ENCODE measurements at places on chromosomes 7 and 10.

GRCh38 chr7:129271500-129272355 is 46.9 kb downstream of the AHCYL2 start:
- DNase-seq = peak; percentile 83

DNA sequence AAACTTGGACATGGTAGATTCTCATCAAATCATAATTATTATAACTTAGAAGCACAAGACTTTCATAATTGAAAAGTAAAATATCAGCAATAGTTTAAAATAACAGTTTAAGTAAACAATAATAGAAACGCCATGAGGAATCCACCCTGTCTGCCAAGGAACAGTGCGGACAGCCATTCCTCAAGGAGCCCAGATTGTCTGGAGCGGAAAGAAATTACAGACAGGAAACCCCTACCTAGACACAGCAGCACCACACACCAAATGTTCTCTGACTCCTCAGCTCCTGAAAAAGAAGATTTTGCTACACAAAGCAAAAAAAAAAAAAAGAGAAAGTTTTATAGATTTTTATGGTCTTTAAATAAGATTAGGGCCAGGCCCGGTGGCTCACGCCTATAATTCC is 21.5 kb upstream of the SEC61G start:
- DNase-seq = no peak

- DNase-seq = no peak
Measured at GRCh38 chr10:83076443-83076842, 1062.9 kb upstream of the GHITM start.

- no peak for DNase-seq
Measured at GRCh38 chr7:154178895-154179294, 126.7 kb downstream of the DPP6 start.

DNA sequence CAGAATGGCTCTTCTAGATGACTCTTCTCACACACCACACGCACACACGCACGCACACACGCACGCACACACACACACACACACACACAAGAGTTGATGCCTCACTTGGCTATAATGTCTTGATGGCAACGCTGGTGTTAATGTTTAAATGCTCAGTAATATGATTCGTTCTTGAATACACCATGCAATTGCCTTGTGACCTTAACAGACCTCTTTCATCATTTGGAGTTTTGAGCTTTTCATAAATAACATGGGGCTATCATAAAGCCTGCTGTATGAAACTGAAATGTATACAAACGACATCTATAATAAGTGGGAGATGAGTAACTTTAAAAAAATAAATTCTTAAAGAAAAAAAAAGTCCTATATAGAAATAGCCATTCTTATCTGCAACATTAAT is 8.2 kb downstream of the JCAD start:
- DNase-seq = no peak

- DNase-seq = peak; percentile 88
Measured at GRCh38 chr7:92731335-92732063, 104.9 kb downstream of the CDK6 start.

GRCh38 chr7:17746020-17746530 is 194.2 kb downstream of the SNX13 start:
- no peak for DNase-seq

- no peak for DNase-seq
Measured at GRCh38 chr7:100215895-100216294, 3.9 kb upstream of the PVRIG start.

DNA sequence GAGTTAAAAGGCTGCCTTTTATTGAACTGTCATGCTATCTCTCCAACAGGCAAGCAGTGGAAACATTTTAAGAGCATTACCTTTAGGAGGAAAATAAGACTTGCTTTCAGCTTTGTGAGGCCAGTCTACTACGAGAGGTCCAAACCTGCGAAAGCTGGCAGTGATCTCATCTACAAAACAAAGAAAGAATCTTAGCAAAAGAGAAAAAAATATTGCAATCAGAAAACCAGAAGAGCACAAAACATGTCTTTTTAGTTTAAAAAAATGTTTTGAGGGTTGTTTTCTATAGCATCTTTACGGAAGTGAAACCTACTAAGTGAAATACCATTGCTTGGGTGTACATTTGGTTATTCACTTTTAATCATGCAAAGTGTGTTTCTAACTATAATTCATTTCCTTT is 147.9 kb downstream of the CPEB3 start:
- DNase-seq = peak; percentile 37

DNA sequence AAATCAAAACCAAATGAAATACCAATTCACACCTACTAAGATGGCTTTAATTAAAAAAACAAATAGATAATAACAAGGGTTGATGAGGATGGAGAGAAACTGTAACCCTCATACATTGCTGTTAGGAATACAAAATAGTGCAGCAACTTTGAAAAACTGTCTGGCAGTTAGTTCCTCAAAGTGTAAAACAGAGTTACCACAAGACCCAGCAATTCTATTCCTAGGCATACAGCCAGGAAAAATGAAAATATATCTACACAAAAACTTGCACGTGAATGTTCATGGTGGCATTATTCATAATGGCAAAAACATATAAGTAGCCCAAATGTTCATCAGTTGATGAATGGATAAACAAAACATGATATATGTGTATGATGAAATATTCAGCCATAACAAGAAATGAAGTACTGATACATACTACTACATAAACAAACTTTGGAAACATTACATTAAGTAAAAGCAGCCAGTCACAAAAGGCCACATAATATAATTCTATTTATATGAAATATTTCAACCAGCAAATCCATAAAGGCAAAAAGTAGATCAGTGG is 83.5 kb downstream of the BRAF start:
- DNase-seq = no peak

DNA sequence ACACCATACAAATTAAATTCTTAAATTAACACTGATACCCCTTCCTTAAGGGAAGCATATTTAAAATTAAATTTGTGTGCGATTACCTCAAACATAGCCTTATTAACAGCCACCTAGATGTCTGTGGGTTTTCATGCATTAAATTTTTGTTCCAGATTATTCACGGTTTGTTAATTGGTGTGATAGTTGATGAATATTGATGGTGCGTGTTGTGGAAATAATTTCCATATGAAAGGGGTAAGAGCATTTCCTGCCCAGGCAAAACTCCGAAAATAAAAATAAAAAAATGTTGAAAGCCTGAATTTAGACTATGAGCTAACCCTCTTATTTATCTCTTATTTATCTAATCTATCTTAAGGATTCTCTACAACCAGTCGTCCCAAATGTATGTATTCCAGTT is 679.3 kb upstream of the CELF2 start:
- no peak for DNase-seq

GRCh38 chr10:122249303-122249850 is 21.7 kb upstream of the BTBD16 start:
- DNase-seq = no peak

- peak; percentile 74 for DNase-seq
Measured at GRCh38 chr7:5231811-5232484, 41.9 kb downstream of the WIPI2 start.

DNA sequence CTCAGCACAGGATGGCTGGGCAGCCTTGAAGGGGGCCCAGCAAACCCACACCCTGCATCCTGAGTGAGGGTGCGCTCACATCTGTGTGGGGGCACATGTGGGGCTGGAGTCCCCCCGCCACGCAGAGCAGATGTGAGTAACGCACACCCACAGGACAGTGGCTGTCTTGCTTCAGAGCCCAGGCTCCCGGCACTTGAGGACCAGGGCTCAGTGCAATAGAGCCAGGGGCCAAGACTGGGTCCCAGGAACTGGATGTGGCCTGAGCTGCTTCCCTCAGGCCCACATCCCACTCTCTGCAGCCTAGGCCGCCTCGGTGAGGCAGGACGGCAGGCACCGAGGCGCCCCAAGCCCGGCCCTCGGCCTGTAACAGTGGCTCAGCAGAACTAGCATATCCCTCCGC is 159.9 kb downstream of the MAD1L1 start:
- DNase-seq = no peak

- peak; percentile 97 for DNase-seq
Measured at GRCh38 chr7:25862261-25863004, 289.6 kb upstream of the NFE2L3 start.

GRCh38 chr10:133278577-133279265 is 2.1 kb upstream of the ADAM8 start:
- peak; percentile 73 for DNase-seq

- DNase-seq = no peak
Measured at GRCh38 chr7:63521-64021, 128.8 kb upstream of the FAM20C start.

DNA sequence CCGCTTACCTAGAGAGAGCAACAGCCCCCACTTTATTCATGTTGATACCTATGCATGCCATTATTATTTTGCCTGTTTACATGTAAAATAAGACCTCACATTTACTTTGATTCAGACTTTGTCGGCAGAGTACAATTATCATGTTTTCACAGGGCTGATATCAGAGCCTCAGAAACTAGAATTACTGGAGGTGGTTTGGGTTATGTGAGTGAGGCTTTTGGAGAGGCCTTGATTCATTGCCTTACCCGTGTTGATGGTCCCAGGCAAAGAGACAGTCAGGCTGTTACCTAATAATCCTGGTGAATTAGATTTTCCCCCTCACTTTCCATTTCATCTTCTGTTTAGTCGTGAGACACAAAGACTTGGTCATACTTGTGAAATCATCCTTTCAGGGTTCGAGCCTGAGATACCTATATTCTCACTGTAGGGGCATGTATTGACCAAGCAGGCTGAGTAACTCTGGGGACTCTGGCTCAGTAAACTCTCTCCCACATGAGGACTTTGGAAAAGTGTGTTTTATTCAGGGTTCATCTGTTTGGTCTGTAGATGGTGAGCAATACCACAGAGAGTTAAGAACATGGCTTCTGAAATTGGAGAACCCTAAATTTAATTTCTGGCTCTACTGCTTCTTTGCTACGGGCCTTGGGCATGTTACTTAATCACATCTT is 150.9 kb downstream of the CELF2 start:
- peak; percentile 66 for DNase-seq

- no peak for DNase-seq
Measured at GRCh38 chr7:111982804-111983203, 223.4 kb downstream of the DOCK4 start.

- DNase-seq = no peak
Measured at GRCh38 chr10:98423691-98424120, 8.7 kb upstream of the PYROXD2 start.

- no peak for DNase-seq
Measured at GRCh38 chr7:81233208-81233940, 314.5 kb upstream of the SEMA3C start.

- no peak for DNase-seq
Measured at GRCh38 chr10:128472196-128472595, 346.0 kb upstream of the MKI67 start.

GRCh38 chr10:49502358-49502757 is 36.6 kb downstream of the ERCC6 start:
- no peak for DNase-seq
